Stimulated activated CD4-positive, alpha-beta T cell treated with anti-CD3 and anti-CD28 coated beads, Interleukin-4, amount 100 ng/mL, for 1 hour (primary cell): ENCODE measurements at places on chromosomes 3 and 15.
A peak's percentile ranks its signal among the peaks of the same experiment; 100 is the strongest.

- DNase-seq: no peak
These were observed 106.7 kb downstream of the C3orf70 start for GRCh38 chr3:185046164-185046515.

GRCh38 chr3:69343875-69344274 is 42.0 kb downstream of the FRMD4B start:
- DNase-seq: no peak

GRCh38 chr3:69452295-69452694 is 66.4 kb upstream of the FRMD4B start:
- no peak for DNase-seq

DNA sequence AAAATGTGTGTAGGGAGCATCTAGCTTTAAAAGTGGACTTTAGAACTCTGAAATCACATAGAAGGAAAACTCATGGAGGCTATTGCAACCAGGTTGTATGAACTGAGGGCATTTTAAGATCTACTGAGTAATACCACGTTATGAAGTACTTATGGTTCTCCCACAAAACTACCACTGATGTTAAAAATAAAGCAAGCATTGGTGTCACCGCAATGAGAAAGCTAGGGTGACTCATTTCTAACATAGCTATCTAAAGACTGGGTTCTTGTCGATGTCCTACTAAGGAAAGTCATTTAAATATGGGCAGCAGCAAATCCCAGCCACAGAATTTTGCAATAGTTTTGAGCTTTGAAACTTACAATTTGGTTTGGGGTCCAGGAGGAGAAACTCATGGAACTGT is 584.8 kb downstream of the DIPK2A start:
- DNase-seq: no peak

- DNase-seq: no peak
These were observed 1059.8 kb downstream of the SI start for GRCh38 chr3:164018500-164018899.

DNA sequence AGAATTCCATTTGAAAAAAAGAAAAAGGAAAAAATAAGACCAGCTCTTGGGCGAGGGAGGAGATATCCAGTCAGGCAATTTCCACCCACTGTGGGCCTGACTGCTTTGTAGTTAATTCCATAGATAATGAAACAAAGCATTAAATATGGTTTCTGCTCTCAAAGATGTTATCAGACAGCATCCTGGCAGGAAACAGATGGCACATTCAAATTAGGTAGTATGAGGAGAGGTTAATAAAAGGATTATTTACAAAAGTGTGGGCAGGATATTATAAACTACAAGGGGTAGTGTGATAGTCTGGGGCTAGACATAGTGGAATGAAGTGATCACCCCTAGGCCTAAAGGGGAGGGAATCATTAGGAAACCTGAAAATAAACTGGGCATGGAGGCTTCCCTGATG is 193.2 kb downstream of the CLSTN2 start:
- DNase-seq: no peak

GRCh38 chr15:63809452-63809851 is 24.3 kb downstream of the HERC1 start:
- DNase-seq: no peak

DNA sequence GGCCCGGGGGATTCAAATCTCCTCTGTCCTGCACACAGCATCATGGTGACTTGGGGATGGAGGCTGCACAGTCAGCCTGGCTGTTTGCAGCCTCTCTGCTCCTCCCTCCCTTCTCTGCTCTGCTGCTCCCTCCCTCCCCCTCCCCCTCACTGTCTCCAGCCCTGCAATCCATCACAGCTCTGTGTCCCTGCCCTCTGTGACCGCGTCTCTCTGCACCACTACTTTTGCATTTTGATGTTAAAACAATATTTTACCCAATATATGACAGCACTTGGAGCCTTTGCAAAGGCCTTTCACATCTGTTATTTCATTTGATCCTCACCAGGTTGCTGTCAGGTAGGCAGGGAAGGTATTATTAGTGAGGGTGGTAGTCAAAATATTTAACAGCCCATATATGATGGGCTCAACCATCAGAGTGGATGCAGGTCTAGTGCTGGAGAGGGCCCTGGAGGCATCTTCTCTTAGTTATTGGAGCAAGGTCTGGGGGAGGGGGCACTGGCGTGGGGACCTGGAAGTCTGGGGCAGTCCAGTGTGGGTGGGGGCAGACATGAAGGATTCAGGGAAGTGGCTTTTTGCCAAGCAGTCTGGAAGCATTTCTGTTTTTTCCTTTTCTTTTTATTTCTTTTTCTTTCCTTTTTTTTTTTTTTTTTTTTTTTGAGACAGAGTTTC is 16.3 kb upstream of the VPS8 start:
- DNase-seq: no peak

DNA sequence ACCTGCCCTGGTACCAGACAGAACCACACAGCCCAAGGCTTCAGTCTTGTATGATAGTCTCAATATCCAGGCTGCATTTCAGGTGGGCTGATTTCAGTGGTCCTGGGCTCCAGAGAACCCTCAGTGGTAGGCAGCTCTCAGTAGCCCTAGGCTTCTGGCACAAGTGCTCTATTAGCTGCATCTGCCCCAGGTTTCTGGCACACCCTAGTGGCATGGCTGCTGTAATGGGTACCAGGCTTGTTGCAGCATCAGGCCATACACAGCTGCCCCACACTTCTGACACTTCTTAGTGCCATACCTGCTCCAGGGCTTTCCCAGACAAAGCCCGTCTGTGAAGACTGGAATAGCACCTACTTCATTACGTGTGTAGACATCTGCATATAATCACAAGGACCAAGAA is 1062.2 kb upstream of the EPHA6 start:
- DNase-seq: no peak

DNA sequence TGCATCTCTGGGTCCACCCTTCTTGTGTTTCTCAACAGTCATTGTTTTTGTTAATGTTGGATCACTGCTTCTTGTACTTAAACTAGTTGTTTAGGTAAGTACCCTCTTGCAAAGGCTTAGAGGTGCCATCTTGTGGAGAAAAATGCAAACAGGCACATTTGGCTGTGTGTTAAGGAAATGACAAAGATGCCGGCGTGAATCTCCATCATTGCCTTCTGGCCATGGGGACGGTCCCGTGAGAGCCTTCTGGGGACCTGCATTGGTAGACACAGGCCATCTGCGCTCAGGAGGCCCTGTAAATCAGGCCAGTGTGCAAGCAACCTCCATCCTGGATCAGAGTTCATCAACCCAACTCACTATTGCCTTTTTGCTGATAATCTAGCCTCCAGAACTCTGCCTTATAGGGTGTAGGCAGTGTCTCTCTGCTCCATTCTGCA is 158.6 kb upstream of the NR2E3 start:
- DNase-seq: no peak

GRCh38 chr3:24899901-24900603 is 405.4 kb upstream of the THRB start:
- DNase-seq: no peak

DNA sequence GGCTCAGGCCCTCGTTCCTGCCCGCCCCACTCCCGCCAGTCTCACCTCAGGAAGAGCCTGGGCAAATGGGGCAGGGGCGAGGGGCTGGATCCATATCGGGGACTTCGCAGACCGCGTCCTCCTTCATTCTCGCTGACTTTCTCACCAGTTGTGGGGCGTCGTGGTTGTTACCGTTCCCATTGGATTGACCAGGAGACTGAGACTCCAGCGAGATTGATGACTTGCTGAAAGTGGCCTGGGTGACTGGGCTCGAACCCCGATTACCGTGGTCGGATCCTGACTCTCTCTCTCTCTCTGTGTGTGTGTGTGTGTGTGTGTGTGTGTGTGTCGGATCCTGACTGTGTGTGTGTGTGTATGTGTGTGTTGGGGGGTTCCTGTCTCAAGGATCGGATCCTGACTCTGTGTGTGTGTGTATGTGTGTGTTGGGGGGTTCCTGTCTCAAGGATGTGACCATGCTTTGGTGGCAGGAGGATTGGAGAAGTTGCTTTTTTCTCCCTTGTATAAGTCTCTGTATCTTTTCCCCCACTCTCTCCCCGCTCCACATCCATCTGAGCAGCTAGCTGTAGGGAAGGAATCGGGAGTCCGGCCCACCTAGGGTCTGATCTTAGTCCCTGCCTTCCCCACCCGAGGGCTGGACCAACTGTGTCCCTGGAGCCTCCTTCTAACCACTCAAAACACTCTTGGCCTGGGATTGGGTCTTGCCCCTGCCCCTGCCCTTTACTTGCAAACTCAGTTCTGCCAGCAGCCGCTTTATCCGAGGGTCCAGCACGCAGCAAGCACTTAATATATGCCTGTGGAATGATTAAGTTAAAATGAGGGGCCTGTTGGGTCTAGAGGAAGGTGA is 603 bp downstream of the PLEKHO2 start:
- no peak for DNase-seq

DNA sequence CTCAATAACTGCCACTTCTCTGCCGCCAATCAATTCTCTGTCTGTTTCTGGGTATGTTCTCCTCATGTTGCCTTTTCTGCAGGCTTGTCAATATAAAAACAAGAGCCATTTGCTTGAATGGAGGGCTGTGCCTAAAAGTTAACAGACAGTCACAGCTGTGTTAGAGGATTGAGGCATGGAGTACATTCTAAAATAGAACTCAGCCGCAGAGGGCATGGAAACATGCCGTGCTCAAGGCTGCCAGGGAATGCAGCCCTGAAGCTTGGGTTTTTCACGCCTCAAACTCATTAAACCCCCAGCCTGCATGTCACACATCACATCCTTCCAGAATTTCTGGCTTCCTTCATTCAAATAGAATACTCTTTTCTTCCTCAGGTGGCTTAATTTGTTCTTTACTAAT is 166.6 kb downstream of the TPRG1 start:
- DNase-seq: no peak

GRCh38 chr15:20340931-20341661 is 200.5 kb downstream of the GOLGA6L6 start:
- peak; percentile 27 for DNase-seq

GRCh38 chr15:71885390-71885789 is 75.0 kb downstream of the NR2E3 start:
- no peak for DNase-seq

GRCh38 chr3:40179016-40179415 is 130.5 kb upstream of the EIF1B start:
- peak; percentile 56 for DNase-seq

- DNase-seq: no peak
These were observed 137.9 kb downstream of the UACA start for GRCh38 chr15:70625438-70625837.

DNA sequence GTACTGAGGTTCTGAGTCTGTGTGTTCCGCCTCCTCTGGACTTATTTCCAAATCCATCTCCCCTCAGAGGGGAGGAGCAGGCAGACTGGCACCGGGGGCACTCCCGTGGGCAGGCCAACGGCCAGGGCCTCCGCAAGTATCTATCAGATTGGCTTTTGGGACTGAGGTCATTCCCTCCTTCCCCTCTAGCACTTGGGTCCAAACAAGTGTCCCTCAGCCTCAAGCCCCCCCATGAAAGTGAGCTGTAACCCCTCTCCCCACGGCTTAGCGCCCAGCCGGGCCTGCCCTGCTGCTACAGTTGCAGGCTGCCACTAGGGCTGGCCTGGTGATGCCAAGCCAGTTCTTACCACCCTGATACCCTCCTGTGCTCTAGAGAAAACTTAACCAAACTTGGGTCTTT is 17.4 kb downstream of the ITGA11 start:
- DNase-seq: no peak

GRCh38 chr3:115340586-115340985 is 193.5 kb upstream of the ZBTB20 start:
- DNase-seq: no peak

DNA sequence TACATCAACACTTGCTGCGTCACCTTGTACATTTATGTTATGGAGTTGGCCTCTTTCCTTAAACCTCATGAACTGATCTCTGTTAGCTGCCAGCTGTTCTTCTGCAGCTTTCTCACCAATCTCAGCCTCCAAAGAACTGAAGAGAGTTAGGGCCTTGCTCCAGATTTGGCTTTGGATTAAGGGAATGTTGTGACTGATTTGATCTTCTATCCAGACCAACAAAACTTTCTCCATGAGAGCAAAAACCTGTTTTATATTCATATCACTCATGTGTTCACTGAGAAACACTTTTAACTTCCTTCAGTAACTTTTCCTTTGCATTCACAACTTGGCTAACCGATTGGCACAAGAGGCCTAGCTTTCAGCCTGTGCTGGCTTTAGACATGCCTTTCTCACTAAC is 1156.0 kb upstream of the CADM2 start:
- no peak for DNase-seq

GRCh38 chr3:171809611-171809860 is 747 bp downstream of the PLD1 start:
- no peak for DNase-seq

GRCh38 chr15:37789881-37790280 is 144.6 kb upstream of the TMCO5A start:
- no peak for DNase-seq

- peak; percentile 94 for DNase-seq
These were observed at the start of gene ULK3 for GRCh38 chr15:74842581-74843444. TSS of gene ULK3 (minus strand) at chr15:74843156. CDS start at chr15:74843105, 51 bp downstream.

DNA sequence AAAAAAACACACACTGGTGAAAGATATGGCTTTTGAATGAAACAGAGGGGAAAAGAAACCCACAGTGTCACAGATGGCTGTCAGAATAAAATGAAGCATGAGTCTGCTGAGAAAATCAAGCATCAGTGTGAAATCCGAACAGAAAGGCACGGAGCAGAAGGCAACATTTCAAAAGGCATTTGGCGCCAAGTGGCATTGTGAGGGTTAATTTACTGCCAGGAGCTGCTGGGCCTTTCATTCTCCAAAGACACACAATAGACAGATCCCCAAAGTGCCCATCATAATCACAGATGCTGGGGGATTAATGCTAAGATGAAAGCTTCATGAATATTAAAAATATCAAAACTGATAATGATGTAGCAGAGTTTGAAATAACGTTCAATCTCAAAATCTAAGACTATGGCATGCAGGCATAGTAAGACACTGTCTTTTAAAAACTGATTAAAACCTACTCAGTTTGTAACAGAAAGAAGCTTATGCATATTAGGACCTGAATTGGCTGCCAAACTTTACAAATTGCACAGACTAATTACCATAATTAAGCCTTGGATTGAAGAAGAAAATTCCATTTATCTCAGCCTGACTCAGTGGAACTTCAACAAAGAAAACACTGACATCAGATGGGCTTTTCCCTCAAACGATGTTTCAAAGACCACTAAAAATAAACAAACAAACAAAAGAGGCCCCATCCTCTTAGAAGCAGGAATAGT is 589.2 kb downstream of the ROBO1 start:
- DNase-seq: no peak

GRCh38 chr3:99579965-99580364 is 58.4 kb upstream of the COL8A1 start:
- DNase-seq: no peak

DNA sequence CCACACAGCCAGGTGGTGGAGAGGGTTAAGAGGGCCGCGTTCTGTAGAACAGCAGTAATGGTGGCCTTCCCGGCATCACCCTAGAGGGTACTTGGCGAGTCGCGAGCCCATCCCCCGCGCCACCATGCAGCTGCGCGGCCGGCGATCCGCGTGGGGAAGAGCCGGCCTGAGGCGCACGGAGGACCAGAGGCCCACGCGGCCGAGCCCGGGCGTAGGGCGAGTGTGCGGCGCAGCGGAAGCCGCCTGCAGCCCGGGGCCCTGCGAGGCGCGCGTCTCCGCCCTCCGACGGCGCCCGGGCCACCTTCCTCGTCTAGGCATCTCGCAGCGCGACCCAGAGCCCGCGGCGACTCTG is 423 bp downstream of the TKT start:
- DNase-seq: peak; percentile 54

- DNase-seq: no peak
These were observed 19.5 kb upstream of the FBLN2 start for GRCh38 chr3:13529196-13530112.

- no peak for DNase-seq
These were observed 53.5 kb downstream of the SEMA5B start for GRCh38 chr3:122973893-122974615.
